ENCODE measurements at places on chromosomes 5 and 9. TPM values are rescaled to one million over a fixed set of nuclear protein-coding genes. Genes with fewer than 3 reads are reported as not detected.

NXNL2 gene
- total RNA-seq: 1.4 TPM

FYB1 gene
- 0.46 TPM for total RNA-seq

DNA sequence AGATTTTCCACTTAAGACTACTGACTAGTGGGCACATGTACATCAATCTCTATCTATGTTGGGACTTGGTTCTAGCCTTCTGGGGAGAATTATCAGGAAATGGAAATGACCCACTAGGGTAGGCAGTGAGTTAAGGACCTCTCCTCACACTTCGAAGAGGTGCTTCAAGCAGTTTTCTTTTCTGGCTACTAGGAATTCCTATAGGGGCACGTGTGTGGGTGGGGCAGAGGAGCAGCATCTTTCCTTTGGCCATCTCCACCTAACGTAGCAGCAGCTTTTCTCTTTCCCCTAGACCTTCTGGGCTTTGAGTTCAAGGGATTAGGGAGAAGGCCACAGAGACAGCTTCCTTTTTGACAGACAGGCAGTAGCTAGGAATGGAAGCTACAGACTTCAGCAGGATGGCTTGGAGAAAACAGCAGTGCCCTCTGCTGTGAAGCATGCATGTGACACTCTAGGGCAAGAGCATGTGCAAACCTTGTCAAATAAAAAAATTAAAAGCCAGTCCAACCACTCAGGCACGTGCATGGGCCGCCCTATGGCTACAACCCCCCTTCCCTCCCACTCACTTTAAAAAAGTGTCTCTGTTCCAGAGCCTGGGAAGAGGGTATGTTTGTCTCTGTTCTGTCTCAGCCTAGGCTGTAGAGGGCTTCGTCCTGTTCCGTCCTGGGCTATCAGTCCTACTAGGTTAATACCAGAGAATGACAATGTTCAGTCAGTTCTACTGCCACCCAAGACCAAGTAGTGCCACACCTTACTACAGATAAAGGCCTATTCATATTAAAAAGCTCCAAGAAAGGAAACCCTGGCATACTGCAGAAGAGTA lies 8.7 kb upstream of the GFRA3 start:
- H3K27me3 ChIP-seq: no peaks in the 10 kb centered on the region
- H3K27ac ChIP-seq: no peak overlapping the region
- peak; percentile 13 for DNase-seq
- no peaks in the 10 kb centered on the region for H3K4me1 ChIP-seq

- H3K36me3 ChIP-seq: no peaks in the 10 kb centered on the region
- H3K4me3 ChIP-seq: no peak overlapping the region
- H3K27ac ChIP-seq: no peak overlapping the region
- no peak for DNase-seq
- H3K27me3 ChIP-seq: no peaks in the 10 kb centered on the region
Observed at GRCh38 chr9:82168585-82168984, 180.0 kb downstream of the SPATA31D1 start.

GRCh38 chr5:54927097-54927746 lies 58.2 kb downstream of the ESM1 start:
- no peak overlapping the region for H3K27ac ChIP-seq
- no peak for DNase-seq
- H3K4me1 ChIP-seq: no peaks in the 10 kb centered on the region
- H3K4me3 ChIP-seq: no peak overlapping the region

DNA sequence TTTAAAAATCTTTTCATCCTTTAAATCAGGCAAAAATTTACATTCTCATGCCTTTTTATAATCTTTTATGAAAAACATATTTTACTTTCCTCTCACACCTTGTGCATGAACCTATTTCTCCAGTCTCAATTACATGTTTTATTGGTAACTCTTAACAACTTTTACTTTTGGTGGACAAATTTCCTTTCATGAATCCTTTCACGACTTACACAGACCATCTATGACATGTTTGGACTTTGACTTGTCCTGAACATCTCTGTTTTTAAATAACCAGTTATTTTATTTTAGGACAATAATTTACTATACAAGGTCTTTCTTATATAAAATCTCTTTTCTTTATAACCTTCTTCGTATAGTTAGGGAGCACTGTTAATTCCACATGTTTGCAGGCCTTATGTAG lies 26.5 kb upstream of the MTMR12 start:
- DNase-seq: no peak
- no peaks in the 10 kb centered on the region for H3K4me1 ChIP-seq
- no peaks in the 10 kb centered on the region for H3K27me3 ChIP-seq
- H3K36me3 ChIP-seq: no peaks in the 10 kb centered on the region
- H3K4me3 ChIP-seq: no peak overlapping the region

DNA sequence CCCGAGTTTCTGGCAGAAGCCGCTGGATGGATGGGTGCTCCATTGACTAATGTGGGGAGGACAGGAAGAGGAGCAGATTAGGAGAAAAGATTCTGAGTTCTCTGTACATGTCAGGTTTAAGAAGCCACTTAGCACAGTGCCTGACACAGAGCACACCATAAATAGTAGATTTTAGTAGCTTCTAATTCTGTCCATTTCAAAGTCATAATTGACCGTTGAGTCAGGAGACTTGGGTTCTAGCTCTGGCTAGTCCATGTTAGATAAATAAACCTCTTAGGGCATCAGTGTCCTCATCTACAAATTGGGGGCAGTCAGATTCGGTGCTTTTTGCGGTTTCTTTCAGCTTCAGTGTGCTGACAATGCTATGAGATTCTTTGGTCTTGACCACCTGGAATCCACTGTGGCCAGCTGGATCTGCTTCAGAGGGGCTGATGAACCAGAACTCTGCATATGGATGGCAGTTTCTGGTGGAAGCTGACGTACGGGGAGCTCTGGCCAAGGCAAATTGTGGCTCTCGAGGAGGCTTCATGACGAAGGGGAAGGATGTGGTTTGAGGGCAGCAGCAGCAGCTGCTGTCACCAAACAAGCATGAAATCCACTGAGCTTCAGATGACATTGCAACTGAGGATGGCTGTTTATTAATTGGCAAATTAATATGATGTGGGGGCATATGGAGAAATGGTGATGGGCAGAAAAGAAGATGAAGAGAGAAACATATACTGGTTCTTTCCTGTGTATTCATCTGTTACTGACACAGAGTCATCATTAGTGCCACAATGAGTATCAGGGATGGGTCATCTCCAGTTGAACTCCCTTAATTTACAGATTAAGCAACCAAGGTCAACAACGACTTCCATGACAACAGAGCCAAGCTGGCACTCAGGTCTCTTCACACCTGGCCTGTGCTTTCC lies 134.4 kb downstream of the AOPEP start:
- no peaks in the 10 kb centered on the region for H3K27me3 ChIP-seq
- no peak overlapping the region for H3K4me3 ChIP-seq
- no peaks in the 10 kb centered on the region for H3K36me3 ChIP-seq
- H3K27ac ChIP-seq: peak overlapping the region; percentile 75
- no peak for DNase-seq

GRCh38 chr5:148857474-148857873 lies 31.1 kb downstream of the ADRB2 start:
- no peak overlapping the region for H3K4me3 ChIP-seq
- no peaks in the 10 kb centered on the region for H3K27me3 ChIP-seq
- no peak for DNase-seq
- no peak overlapping the region for H3K27ac ChIP-seq
- H3K4me1 ChIP-seq: no peaks in the 10 kb centered on the region
- no peaks in the 10 kb centered on the region for H3K36me3 ChIP-seq

FOXD4L5 gene
- 0.08 TPM for total RNA-seq

LEAP2 gene
- 1.4 TPM for total RNA-seq

- no peaks in the 10 kb centered on the region for H3K4me1 ChIP-seq
- no peaks in the 10 kb centered on the region for H3K36me3 ChIP-seq
- H3K27ac ChIP-seq: no peak overlapping the region
- no peaks in the 10 kb centered on the region for H3K27me3 ChIP-seq
- no peak overlapping the region for H3K4me3 ChIP-seq
Observed at GRCh38 chr9:133604856-133605255, 4.3 kb downstream of the FAM163B start.

GRCh38 chr5:131605086-131605485 lies 29.9 kb downstream of the RAPGEF6 start:
- no peak for DNase-seq
- H3K27me3 ChIP-seq: no peaks in the 10 kb centered on the region
- no peak overlapping the region for H3K4me3 ChIP-seq
- no peak overlapping the region for H3K27ac ChIP-seq
- peaks cover 13% of the 10 kb centered on the region for H3K4me1 ChIP-seq

GRCh38 chr5:170169996-170170395 lies 62.8 kb upstream of the C5orf58 start:
- peak overlapping the region; percentile 67 for H3K27ac ChIP-seq
- H3K36me3 ChIP-seq: no peaks in the 10 kb centered on the region
- peaks cover 17% of the 10 kb centered on the region for H3K4me1 ChIP-seq
- no peak for DNase-seq
- H3K27me3 ChIP-seq: no peaks in the 10 kb centered on the region

DNA sequence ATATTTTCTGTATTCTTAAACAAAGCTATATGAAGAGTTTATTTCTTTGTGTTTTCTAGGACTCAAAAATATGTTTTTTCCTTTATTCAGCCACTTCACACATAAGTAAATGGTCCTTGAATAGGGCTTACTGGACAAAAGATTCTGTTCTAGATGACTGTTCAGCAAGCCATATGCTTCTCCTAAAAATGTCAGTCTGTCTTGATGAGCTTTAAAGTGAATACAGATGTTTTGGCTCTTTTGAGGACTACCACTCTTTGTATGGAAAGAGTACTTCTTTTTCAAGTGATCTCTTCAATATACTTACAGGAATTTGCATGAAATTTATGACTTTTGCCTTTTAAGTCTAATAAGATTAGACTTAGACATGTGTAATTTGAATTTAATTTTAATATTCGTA lies 8.4 kb downstream of the NDUFS4 start:
- no peak for DNase-seq
- no peaks in the 10 kb centered on the region for H3K27me3 ChIP-seq

FAM151B gene
- 2.8 TPM for total RNA-seq

GRCh38 chr9:130780865-130781504 lies 54.1 kb upstream of the ABL1 start:
- no peak overlapping the region for H3K27ac ChIP-seq
- DNase-seq: no peak
- no peaks in the 10 kb centered on the region for H3K27me3 ChIP-seq
- no peak overlapping the region for H3K4me3 ChIP-seq
- H3K4me1 ChIP-seq: peaks cover 11% of the 10 kb centered on the region
- no peaks in the 10 kb centered on the region for H3K36me3 ChIP-seq

DNA sequence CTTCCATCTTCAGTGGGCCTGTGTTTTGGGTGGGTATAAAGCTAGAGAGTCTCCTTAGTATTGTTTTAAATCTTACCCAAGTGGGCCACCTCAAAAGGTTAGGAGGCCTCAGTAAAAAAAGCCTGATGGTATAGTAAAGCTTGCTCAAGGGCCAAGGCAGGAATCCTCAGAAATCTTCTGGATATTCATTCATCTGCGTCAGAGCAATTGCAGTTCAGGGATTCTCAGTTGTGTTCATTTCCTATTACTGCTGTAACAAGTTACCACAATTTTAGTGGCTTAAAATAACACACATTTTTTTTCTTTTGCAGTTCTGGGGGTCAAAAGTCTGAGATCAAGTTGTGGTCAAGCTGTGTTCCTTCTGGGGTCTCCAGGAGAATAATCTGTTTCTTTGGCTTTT lies 985.5 kb downstream of the TLE4 start:
- no peaks in the 10 kb centered on the region for H3K27me3 ChIP-seq
- no peak overlapping the region for H3K27ac ChIP-seq
- H3K4me1 ChIP-seq: no peaks in the 10 kb centered on the region
- no peak for DNase-seq
- no peak overlapping the region for H3K4me3 ChIP-seq

CFAP157 gene
- not detected for total RNA-seq

EPB41L4A gene
- total RNA-seq: 0.87 TPM

LCN10 gene
- total RNA-seq: not detected

- H3K4me3 ChIP-seq: no peak overlapping the region
- no peaks in the 10 kb centered on the region for H3K36me3 ChIP-seq
- no peaks in the 10 kb centered on the region for H3K4me1 ChIP-seq
- no peak overlapping the region for H3K27ac ChIP-seq
- H3K27me3 ChIP-seq: no peaks in the 10 kb centered on the region
- DNase-seq: no peak
Observed at GRCh38 chr5:65307931-65308330, 173.8 kb downstream of the ADAMTS6 start.

- H3K36me3 ChIP-seq: no peaks in the 10 kb centered on the region
- no peak overlapping the region for H3K27ac ChIP-seq
- no peaks in the 10 kb centered on the region for H3K4me1 ChIP-seq
- no peak overlapping the region for H3K4me3 ChIP-seq
- no peaks in the 10 kb centered on the region for H3K27me3 ChIP-seq
Observed at GRCh38 chr5:83498585-83498984, 27.0 kb downstream of the VCAN start.

PCDHGA6 gene
- 0.59 TPM for total RNA-seq

Measured in Panc1 (cell line).